Esophagus squamous epithelium (tissue), 5 donors: ENCODE measurements at places on chromosomes 3 and 15. TPM values are rescaled to one million over a fixed set of nuclear protein-coding genes. Genes with fewer than 3 reads are reported as not detected.

Gene SAMD7
- total RNA-seq: not detected

- no peak for DNase-seq
These were observed 65.5 kb upstream of the UBE3A start for GRCh38 chr15:25504307-25504706.

DNA sequence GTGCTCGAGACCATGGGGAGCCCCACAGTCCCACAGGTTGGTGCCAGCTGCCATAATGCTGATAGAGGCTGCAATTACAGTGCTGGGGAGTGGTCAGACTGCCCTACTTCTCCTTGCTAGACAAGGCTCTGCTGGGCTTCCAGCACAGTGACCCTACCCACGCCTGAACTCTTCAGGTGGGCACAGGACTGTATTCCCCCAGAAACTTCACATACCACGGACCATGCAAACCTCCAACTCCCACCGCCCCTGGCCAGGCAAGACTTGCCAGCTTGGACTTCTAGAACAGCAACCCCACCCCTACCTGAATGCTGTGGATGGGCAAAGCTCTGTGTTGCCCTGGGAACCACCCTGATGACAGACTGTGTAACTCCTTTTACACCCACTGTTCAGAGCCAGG lies 885.3 kb downstream of the SI start:
- DNase-seq: no peak

DNA sequence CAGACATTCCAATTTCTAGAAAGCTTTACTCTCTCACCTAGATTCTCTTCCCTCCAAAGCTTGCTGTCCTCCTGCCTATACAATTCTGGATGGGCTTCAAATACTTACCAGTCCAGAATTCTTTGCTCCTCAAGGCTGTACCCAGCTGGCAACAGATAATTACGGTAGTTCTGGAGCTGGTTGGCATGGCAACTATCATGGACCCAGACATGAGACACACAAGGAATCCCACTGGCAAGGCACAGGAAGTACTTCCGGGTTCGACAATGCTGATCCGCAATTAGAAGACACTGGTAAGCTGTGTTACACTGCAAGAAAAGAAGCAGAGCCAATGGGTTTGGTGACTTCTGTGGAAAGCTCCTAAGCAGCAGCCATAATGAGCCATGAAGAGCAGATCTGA lies 37.9 kb downstream of the TUBGCP4 start:
- no peak for DNase-seq

GRCh38 chr3:183298701-183299153 lies 45.7 kb downstream of the B3GNT5 start:
- DNase-seq: peak; percentile 6
